ENCODE measurements at places on chromosomes 13 and 19. TPM values are rescaled to one million over a fixed set of nuclear protein-coding genes. Genes with fewer than 3 reads are reported as not detected.
A peak's percentile ranks its signal among the peaks of the same experiment; 100 is the strongest.

Gene CRB3
- total RNA-seq = 71.3 TPM

Gene TRIM13
- 6.7 TPM for total RNA-seq

Gene PBX4
- total RNA-seq = 6.9 TPM

Gene GPC5
- not detected for total RNA-seq

Gene LIM2
- total RNA-seq = not detected

Gene MBD3L5
- not detected for total RNA-seq

Gene ANKRD24
- 0.33 TPM for total RNA-seq

Gene PSG3
- not detected for total RNA-seq

DNA sequence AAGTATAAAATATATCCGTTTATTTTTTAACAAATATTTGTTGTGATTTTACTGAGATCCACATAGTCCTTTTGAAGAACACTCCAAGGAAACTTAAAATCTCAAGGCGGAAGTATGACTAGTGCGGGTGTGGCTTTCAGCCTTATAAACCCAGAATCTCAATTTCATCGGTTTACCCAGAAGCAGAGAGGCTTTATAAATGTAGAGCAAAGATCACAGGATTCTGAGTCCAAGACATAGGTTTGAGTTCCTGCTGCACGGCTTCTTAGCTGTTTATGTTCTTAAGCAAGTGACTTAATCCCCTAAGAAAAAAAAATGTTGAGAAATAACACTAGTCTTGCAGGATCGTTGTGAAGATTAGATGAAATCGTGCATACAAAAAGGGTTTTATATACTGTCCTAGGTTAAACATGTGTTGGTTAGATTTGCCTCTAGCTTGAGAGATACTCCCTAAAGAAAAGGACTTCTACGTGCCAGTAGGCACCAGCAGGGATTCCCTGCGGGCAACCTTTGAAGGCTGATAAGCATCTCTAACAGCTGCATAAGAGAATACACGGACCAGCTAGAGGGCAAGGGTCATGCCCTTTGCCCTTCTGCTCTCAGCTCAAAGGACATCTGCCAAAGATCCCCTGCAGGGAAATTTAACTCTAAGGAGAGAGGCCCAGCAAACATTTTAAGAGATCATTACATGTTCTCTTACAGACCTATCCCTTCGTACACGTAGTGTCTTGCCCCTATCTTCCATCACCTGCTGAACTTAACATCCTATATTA lies 130.4 kb upstream of the MIR17HG start:
- DNase-seq = peak; percentile 2

GRCh38 chr13:112897956-112898620 lies 70.9 kb upstream of the MCF2L start:
- no peak for DNase-seq

- DNase-seq = no peak
These were observed 74.0 kb downstream of the RUBCNL start for GRCh38 chr13:46313024-46313423.

- no peak for DNase-seq
These were observed 11.4 kb downstream of the TPGS1 start for GRCh38 chr19:518598-519231.

DNA sequence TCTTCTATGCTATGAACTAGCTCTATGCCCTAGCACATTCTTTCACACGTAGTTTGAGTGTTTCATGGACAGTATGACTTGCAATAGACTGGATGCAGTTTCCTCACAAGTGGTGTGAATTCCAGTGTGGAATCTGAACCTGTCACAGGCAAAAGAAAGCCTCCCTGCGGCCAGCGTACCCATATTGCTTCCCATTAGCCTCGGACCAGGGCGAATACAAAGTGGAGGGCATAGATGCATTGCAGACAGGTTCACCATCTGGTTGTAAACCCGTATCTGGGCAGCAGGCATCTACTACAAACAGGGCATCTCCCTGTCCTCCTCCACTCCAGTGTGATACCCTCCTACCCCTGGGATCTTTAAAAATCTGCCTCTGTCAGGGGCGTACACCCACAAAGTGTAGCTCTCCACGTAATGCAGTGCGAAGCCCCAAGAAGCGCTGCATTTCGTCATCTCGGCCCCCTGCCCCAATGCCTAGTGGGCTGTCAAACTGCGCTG lies 1.4 kb upstream of the CIC start:
- DNase-seq = no peak

- DNase-seq = no peak
These were observed 624.2 kb upstream of the SPRY2 start for GRCh38 chr13:80965097-80965496.

DNA sequence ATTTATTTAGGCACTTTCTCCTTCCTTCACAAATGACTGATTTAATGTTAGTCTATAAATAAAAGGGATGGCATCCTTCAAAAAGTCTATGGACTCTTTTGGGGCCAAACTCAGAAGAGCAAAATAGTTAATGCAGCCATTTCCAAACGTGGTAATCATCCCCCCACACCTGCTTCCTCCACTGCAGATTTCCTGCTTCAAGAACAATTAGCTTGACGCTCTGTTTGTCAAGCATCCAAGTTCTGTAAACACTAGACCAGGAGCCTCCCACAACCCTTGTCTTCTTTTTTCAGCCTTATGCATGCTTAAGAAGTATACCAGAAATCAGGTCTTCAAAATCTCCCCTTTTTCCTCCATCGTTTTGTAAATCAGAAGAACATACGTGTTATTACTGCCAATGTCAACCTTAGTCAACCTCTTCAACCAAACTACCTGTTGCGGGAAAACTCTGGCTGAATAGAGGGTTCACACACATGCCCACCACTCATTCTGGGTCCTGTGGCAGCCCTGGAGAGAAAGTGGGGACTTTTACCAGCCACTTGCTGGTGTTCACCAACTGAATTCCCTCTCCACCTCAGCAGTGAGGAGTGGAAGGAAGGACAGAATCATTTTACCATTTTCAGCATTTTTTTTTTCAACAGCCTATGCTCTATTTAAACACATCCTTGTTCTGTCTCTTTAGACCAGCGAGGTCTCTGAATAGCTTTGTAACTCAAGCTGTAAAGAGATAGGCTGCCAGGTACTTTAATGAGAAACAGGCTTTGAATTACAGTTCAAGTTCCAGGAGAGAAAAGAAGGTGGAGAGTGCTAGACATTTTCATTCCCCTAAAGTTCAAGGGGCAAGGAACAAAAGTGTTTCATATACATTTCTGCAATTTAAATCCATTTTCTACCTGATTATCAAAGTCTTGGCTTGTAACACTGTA lies 39.1 kb downstream of the EFNB2 start:
- no peak for DNase-seq

DNA sequence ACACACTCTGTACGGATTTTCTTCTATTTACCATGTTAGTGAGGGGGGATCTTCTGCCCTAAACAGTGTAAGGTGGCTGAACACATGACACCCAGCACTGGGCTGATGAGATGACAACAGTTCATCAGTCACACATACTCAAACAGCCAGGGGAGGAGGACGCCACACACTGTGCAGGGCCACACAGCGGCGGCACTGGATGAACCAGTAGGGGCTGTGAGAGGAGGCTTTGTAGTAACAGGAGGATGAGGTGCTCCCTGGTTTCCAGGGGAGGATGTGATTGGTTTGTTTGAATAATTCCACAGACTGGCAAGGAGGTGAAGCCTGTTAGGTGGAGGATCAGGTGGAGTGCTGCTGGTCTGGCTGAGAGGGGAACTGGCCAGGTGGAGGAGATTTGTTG lies 16.3 kb upstream of the GTF3A start:
- no peak for DNase-seq

Data from PC-3 (cell line).